Pancreas (tissue), 10 donors: ENCODE measurements at places on chromosomes 4 and X. TPM values are rescaled to one million over a fixed set of nuclear protein-coding genes. Genes with fewer than 3 reads are reported as not detected.

The GALNTL6 gene
- polyA plus RNA-seq, result 0.23 TPM

The FDCSP gene
- polyA plus RNA-seq, result 0.28 TPM

The NIPAL1 gene
- 0.96 TPM for polyA plus RNA-seq

The SLC25A4 gene
- 26.5 TPM for polyA plus RNA-seq

The SMAD1 gene
- polyA plus RNA-seq, result 4.6 TPM

The PFKFB1 gene
- 3.7 TPM for polyA plus RNA-seq

- peak; percentile 53 for DNase-seq
Measured at GRCh38 chr4:2799971-2800690, 7.2 kb downstream of the SH3BP2 start.

- no peak for DNase-seq
Measured at GRCh38 chrX:115702982-115703381, 142.0 kb downstream of the PLS3 start.

DNA sequence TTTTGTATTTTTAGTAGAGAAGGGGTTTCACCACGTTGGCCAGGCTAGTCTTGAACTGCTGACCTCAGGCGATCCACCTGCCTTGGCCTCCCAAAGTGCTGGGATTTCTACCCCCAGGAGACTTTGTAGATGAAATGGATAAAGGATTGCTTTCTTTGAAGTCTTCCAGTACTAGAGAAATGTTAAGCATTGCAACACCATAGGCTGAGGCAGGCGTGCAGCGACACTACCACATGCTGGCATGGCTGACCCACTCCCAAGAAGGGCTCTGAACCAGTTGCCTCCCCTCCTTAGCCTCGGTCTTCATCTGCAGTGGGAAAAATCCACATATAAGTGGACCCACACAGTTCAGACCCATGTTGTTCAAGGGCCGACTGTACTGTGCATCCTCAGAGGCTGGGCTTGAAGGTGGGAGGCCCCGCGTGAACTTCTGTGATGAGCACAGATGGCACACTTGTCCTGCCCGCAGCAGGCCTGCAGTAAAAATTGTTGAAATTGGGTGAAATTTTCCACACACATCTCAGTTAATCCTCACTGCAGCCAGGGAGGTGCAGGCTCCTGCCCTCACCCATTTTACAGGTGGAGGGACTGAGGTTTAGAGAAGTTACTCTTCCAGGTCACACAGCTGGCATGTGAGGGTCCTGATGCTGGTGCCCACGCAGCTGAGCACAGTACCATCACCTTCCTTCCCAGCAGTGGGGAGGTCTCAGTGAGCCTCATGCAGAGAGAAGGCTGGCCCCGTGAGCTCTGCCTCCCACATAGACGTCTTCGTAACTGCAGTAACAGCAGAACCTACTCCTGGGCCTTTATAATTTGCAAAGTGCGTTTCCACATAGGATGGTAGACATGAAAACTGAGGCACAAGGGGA lies 35.5 kb downstream of the HTRA3 start:
- no peak for DNase-seq

DNA sequence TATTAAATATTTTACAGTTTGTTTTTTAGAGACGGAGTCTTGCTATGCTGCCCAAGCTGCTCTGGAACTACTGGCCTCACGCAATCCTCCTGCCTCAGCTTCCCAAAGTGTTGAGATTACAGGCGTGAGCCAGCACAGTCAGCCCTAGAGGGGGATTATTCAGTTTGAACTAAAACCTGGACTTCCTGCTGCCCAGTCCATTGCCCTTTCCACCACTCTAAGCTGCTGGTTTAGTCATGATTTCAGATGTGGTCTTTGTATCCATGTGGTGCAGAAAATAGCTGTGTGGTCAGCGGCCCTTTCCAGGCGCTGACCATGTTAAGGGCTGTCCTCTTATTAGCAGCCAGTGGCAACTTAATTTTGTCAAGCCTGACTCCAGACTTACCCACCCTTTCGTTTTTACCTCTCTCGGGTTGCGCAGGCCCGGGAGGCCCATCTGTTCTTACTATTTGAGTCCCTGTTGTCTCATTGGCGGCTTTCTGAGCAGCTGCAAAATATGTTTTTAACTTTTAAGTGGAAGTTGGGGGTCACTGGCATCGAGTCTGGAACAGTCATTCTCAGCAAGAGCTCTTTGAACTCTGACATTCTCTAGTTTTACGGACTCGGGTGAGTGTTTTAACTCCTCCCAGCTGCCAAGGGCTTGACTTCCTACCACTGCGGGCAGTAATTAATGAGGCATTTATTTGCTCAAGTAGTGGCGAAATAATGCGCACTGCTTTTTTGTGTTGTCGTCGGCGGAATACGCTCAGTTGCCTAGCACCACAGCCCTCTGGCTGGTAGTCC lies 773 bp upstream of the VMA21 start:
- no peak for DNase-seq

- DNase-seq, result no peak
Measured at GRCh38 chr4:48431401-48431800, 51.7 kb upstream of the SLC10A4 start.

- DNase-seq, result no peak
Measured at GRCh38 chrX:68936126-68936525, 107.3 kb downstream of the EFNB1 start.

- no peak for DNase-seq
Measured at GRCh38 chr4:24892778-24893177, 20.1 kb downstream of the CCDC149 start.

DNA sequence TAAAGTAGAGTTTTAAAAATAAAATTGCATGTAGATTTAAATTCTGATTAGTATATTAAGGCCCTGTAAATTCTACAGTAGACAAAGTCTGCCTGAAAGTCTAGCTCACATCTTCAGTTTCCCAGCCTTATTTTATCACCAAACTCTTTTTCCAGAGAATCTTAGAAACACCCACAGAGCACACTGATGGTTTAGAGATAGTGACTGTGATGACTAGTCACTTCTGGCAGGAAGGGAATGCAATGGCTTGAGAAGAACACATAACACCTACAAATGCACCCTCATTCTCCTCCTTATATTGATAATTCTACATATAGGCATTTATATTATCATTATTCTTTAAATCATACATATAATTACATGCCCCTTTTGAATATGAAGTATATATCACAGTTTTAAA lies 232.9 kb downstream of the ARAP2 start:
- DNase-seq, result no peak

- peak; percentile 18 for DNase-seq
Measured at GRCh38 chr4:6493658-6494304, 21.4 kb upstream of the PPP2R2C start.

DNA sequence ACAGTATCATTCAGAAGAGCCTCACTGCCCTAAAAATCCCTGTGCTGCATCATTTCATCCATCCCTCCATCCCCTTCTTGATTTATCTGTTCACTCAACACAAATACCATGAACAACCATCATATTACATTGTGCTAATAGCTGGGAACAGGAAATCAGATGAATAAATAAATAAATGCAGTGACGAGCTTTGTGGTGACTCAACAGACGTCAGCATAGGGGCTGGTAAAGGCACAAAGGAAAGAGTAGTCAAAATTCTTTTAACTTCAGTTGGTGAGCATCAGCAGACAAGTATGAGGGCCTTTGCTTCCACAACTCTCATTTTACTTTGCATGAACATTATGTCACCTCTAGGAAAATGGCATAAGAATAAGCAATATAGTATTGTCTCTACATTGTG lies 65.5 kb downstream of the EDNRA start:
- DNase-seq, result no peak

GRCh38 chr4:7540206-7540605 lies 105.5 kb upstream of the PSAPL1 start:
- DNase-seq, result no peak

DNA sequence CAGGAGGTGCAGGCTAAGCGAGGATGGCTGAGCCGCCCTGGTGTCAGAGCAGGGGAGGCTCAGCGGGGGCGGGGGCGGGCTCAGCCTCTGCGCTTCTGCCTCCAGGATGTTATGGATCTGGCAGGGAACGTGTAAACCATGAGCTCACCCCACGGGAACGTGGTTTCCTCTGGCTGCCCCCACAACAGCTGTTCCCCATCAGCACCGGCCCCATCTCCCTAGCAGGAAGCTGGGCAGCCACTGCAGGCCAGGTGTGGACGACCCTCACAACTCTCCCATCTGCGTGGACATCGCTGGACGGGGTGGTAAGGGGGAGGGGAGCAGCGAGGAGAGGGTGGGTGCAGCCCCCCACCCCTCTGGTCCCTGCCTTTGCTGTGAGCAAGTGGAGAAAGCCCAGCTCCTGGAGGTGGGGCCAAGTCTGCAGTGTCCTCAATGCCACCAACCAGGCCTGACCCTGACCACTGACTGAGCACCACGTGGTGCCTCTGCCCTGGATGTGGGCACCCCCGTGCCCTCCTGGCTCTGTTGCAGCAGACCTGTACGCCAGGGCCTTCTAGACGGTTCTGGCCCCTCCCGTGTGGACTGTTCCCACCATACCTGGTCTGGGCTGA lies 28.1 kb upstream of the SPON2 start:
- DNase-seq, result no peak

- DNase-seq, result no peak
Measured at GRCh38 chrX:20863649-20864048, 510.6 kb upstream of the CNKSR2 start.

GRCh38 chr4:141912831-141913230 lies 276.4 kb downstream of the IL15 start:
- no peak for DNase-seq

DNA sequence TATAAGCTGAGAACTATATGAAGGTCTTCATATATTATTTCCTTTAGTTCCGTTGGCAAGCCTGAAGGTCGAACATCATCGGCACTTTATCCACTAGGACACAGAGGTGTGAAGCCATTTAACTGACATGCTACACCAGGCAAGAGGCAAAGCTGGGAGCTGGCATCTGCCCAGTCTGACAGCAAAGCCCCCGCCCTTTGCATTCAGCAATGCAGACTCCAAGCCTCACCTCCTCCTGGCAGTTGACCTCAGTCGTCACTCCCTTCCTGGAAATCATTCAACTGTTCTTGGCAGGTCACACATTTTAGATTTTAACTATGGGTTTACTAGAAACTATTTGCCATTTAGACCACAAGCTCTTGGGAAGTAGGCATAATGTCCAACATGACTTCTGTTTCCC lies 135.8 kb upstream of the FRG1 start:
- DNase-seq, result no peak

DNA sequence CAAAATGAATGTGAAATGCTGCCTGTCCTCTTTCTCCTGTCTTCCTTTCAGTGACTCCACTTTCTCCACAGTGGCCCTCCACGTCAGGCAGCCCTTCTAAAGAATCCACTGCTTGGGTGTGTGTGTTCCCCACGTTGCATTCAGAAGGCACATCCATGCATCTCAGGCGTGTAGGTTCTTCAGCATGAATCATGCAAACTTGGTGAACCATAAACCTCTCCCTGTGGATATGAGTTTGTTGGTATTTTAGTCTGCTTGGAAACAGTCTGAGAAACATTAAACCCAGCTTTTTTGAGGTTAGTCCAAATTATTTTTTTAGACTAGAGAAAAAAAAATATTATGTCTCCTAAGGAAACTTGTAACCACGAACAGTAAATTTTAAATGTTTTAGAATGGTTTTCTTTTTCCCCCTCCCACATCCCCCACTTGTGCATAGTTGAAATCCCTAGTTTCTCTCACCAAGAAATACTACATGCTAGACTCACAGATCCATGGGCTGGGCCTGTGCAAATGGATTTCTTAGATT lies 251.6 kb downstream of the CBR4 start:
- no peak for DNase-seq

GRCh38 chrX:31099536-31100090 lies 27.8 kb upstream of the FTHL17 start:
- no peak for DNase-seq

DNA sequence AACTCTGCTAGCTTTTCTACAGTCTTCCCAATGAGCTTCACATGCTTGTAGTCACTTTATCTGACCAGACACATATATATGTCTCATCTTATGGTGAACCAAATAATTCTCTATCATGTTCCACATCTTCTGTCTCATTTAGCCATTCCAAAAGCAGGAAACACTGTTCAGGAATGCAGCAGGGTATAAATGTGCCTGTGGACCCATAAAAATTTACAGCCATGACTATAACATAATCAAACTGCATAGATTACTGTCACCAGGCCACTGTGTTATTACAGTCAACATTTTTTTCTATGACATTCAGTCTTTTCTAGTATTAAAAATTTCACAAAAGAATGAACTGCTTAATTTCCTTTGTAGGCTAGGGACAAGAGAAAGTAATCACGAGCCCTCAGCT lies 170.0 kb upstream of the NPY2R start:
- DNase-seq, result no peak

- DNase-seq, result no peak
Measured at GRCh38 chrX:11193035-11193469, 81.9 kb downstream of the HCCS start.
